ENCODE measurements at places on chromosomes 3 and 15.

GRCh38 chr3:46947981-46948791, 28.4 kb downstream of the CCDC12 start:
- no peak for DNase-seq

GRCh38 chr3:23706111-23706510, 99.6 kb upstream of the UBE2E1 start:
- DNase-seq, result no peak

DNA sequence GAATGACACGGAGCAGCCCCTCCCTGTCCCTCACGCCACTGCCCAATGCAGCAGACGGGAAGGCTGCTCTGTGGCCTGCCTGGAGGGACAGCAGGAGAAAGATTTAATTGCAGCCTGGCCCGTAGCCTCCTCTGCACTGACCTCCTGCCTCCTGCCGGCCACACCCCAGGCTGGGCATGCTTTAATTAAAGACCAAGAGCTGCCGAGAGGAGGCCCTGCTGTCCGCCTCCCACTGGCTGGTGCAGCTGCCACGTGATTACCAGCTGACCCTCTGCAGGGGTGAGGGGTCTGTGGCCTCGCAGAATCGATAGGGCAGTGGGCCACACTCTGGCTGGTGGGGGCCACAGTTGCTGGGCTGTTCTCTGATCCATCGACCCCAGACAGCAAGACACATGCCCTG, 100.2 kb upstream of the PRR23E start:
- no peak for DNase-seq

GRCh38 chr3:45659661-45660566, 29.3 kb upstream of the SACM1L start:
- no peak for DNase-seq

- DNase-seq, result no peak
Observed at GRCh38 chr3:40321818-40322217, 12.3 kb downstream of the EIF1B start.

- DNase-seq, result no peak
Observed at GRCh38 chr3:132804498-132804897, 82.3 kb upstream of the NPHP3 start.

DNA sequence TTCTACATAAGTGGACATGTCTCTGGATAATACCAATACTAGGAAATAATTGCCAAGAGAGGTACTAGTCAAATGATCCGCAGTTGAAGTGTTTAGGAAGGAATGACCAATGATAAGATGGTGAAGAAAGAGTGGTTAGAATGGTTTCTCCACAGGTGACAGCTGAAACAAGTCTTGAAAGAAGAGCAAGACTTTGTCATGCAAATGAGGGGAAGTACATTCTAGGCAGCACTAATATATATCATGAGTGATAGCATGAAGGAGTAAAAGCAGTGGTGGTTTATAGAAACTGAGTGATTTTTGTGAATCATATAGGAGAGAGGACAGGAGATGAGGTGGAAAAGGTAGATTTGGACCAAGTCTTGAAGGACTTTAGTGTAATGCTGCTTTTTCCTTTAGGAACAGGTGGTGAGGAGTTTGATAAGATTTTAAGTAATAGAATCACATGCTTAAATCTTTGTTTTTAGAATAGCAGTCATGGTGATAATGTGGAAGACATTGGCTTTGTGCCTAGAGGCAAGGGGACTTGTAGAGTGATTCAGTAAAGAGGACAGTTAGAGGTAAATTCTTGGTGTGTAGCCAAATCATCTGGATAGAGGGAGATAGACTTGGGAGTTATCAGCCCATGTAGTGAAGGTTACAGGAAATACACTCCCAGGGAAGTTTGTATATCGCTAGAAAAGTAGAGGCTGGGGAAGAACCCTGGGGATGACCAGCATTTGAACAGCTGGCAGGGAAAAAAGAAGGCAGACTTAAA, 31.9 kb downstream of the SLMAP start:
- no peak for DNase-seq

DNA sequence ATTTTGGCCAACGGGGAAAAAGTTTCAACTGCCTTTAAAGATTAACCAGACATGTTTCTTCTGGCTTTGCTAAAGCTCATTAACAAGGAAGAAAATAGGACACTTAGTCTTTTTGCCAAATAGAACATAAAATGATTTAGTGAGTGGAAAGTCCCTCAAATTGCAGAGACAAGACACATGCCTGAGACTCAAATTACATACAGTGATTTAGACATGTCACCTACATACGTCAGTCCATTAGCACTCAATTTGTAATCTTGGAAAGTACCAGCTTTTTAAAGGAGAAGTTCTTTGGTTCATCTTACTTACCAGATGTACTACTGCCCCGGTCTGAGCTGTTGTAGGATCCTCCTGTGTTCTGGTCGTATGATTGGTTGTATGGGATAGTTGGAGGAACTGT, 1134.2 kb downstream of the ROBO1 start:
- no peak for DNase-seq

- no peak for DNase-seq
Observed at GRCh38 chr3:121735047-121735696, 14.4 kb downstream of the GOLGB1 start.

- DNase-seq, result no peak
Observed at GRCh38 chr3:98733053-98733811, 29.9 kb upstream of the ST3GAL6 start.

DNA sequence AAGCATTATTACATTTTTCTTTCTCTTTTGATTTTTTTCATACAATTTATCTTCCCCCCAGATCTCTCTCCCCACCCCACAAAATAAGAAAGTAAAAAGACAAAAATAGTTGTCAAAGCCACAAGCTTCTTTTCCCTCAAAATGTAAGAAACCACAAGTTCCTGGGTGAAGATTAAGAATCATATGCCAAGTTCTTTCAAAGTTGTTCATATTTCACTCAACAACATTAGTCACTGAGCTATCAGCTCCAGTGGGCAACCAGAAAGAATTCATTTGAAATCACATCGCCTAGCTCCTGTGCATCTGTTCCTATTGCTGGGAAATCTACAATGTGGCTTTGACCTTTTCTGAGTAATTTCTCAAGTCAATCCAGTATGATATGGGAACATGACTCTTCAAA, 681.6 kb upstream of the ARPP21 start:
- DNase-seq, result no peak

GRCh38 chr3:101900736-101901135, 51.4 kb downstream of the NFKBIZ start:
- DNase-seq, result no peak

Measured in stimulated activated CD4-positive, alpha-beta T cell treated with anti-CD3 and anti-CD28 coated beads, TNF-alpha, amount 100 ng/mL, for 1 hour (primary cell).